ENCODE measurements at places on chromosomes 2 and 18.

DNA sequence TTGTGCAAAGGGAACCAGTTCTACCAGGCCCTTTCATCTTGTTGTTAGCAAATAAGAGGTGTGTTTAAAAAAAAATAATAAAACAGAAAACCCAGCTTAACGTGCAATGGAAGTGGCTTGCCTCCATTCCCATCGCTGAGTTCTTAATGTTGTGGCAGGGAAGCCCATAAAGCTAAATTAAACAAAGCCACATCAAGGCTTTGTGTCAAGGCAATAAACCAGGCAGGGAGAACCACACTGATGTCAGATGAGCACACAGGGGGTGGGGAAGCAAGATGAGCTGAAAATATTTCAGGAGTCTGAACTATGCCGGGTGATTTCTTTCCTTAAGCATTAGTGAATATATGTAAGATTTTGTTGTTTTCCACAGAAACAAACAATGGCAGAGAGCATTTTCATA, 73.5 kb downstream of the PHLPP1 start:
- no peak for ATAC-seq

DNA sequence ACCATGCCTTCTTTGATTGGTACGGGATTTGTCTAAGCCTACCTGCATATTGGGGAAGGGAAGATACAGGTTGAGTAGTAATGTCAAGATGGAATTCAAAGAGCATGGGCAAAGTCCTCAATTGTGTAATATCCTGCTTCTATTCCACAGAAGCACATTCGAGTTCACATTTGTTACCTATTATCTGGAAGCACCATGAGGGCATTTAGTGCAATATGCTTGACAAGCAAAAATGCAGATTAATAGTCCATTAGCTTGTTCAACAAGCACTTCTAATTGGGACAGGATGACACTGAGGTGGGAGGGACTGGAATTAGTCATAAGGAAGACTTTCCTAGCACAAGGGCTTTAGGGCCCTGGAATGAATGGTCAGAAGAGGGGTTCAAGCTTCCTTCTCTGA, 40.5 kb downstream of the MYO5B start:
- ATAC-seq = no peak

DNA sequence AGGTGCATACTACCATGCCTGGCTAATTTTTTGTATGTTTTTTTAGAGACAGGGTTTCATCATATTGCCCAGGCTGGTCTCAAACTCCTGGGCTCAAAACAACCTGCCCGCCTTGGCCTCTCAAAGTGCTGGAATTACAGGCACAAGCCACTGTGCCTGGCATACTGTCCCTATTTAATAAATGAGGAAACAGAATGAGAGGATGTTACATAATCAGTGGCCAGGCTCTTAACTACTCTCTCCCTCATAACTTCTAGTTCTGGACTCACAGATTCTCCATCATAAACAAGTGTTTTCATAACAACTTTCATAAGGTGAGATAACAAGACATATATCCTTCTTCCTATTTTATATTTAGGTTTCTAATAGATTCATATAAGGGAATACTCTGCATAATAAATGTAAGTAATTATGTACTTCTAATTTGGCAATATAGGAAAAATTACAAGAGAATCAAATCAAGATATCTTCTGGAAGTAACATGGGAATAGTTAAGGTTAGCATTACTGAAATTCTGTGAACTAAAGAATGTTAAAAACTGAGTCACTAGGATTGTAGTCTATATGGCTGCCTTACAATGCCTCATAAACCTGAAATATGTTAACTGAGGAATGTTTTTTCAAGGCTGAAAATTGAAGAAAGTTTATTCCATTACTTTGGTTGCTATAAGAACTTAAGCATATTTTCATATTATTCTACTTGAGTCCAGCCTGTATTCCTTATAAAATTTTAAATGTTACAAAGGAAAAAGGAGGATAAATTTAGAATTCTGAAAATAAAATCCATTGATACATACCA, 71.3 kb downstream of the SLC25A12 start:
- ATAC-seq = no peak

- ATAC-seq = no peak
Measured at GRCh38 chr2:28661589-28662001, 90.0 kb upstream of the PPP1CB start.

GRCh38 chr18:55421615-55422419, 166.2 kb downstream of the TCF4 start:
- no peak for ATAC-seq

DNA sequence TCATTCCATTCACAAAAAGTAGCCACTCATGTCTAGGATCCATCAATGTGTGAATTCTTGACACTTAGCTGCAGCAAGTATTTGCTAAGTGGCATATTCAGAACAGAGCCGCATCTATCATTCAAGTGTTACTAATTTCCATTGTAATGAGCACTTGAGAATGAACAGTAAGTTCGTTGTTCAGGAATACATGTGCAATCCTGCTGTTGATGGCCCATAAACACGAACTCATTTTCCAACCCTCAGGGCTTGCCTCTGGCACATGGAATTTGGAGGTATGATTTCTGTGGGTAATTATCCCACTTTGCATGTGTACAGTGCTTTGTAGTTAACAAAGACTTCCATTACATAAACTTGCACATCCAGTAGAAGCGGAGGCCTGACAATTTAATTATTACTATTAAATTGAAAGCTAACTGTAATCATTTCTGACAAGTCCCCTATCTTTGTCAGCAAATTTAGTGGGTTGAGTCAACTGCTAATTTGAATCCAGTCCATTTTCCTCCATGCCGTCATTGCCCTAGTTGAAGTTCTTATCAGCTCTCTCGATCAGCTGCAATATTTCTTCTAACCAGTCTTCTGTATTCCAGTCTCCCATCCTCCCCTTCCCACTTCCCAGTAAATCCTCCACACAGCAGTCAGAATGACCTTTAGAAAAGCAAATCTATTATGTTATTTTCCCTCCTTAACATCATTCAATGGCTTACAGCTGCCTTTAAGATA, 116.0 kb upstream of the AQP4 start:
- no peak for ATAC-seq

- no peak for ATAC-seq
Measured at GRCh38 chr2:52414561-52415295, 1352.9 kb upstream of the CHAC2 start.

GRCh38 chr2:30639836-30640235, 167.4 kb downstream of the CAPN13 start:
- ATAC-seq = no peak

- no peak for ATAC-seq
Measured at GRCh38 chr18:25231327-25231691, 120.7 kb downstream of the ZNF521 start.

DNA sequence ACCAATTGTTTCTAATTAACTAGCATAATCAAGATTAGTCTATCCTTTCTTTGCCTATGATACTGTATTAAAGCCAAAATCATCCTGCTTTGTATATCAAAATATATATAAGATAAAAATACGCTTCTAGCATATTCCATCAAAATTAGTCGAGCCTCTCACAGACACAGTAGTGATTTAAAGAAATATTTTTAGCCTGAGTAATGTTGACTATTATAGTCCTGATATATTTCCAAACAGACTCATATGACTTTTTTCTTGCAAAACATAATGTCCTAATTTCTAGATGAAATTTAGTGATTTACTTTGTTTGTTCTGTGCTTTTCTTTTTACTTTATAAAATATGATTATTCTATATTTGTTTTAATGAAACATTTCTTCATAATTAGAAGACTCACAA, 30.9 kb downstream of the FAP start:
- ATAC-seq = no peak

DNA sequence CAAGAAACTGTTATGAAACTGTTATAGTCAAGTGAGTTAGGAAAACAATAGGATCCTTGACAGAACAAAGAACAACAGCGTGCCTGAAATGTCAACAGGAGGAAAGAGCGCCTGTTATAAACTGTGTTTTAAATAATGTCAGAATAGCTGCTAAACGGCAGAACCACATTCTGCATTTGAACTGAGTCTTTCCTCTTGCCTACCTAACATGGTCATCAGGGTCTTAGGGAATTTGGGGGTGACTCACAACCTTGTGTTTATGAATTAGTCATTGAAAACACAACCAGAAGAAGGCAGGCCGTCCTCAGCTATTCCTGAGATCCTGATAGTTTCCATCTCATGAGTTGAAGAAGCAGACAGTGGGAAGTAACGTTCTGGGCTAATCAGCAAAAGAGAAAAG, 222.0 kb upstream of the FN1 start:
- no peak for ATAC-seq

DNA sequence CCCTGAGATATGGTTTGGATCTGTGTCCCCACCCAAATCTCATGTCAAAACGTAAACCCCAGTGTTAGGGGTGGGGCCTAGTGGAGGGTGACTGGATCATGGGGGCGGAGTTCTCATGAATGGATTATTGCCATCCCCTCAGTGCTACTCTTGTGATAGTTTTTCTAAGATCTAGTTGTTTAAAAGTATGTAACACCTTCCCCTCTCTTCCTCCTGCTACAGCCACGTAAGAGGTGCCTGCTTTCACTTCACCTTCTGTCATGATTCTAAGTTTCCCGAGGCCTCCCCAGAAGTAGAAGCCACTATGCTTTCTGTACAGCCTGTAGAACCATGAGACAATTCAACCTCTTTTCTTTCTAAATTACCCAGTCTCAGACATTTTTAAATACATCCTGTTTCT, 16.9 kb downstream of the PUM2 start:
- peak; percentile 86 for ATAC-seq

GRCh38 chr18:2642771-2643170, 12.8 kb upstream of the SMCHD1 start:
- no peak for ATAC-seq

DNA sequence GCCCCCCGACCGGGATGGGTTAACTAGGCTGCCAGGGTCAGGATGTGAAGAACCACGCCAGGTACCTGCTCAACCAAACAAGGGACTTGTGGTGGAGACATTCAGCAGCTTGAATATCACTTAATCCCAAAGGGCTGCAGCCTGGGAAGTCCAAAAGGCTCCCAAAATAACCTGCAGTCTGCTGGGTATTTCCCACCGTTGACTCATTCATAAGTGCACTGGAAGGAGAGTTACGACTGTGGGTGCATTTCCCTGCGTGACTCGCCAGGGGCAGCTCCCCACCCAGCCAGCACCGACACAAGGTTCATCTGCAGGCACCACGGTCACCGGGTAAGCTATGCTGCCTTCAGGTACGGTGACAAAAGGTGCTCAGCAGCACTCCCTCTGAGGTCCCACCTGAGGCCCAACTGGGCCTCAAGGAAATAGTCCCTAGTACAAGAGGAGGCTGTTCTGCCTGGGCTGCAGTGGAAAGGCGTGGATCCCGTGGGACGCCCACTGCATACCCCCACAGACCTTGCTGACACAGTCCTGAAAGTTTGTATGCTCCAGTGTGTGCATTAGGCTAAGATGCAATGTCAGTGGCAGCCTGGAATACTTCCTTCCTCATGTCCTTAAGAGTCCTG, 86.5 kb downstream of the UXS1 start:
- peak; percentile 87 for ATAC-seq

DNA sequence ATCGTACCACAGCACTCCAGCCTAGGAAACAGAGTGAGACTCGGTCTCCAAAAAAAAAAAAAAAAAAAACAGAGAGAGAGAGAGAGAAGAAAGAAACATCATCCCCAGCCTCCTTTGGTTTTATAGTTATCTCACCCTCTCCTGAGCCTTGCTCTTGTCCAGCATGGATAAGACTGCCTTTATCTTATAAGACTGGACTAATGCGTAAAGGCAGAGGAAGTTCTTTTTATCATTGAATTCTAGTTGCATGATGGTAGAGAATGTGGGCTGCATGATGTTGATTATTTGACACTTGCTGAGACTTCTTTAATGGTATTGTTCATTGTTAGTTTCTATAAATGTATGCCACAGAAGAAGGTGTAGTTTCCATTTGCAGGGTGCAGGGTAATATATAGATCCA, 124.4 kb downstream of the ZBTB7C start:
- no peak for ATAC-seq

GRCh38 chr2:196473617-196474016, 165.9 kb upstream of the CCDC150 start:
- no peak for ATAC-seq

GRCh38 chr2:95320986-95321767, 24.0 kb downstream of the KCNIP3 start:
- no peak for ATAC-seq

DNA sequence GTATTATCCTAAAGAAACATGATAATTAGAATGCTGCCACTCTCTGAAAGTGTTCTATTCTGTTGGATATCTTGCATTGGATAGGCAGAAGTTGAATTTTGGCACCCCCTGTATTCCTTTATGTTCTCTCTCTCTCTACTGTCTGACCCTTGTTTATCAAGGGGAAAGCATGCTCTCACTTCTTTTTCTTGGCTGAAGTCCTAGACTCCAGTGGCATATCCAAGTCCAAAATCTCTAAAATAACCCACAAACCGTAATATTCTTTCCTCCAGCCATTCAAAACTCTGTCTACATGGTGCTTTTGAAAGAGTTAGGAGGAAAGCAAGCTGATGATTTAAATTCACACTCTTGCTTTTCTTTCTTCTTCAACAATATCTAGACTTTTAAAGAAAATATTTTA, 669.7 kb downstream of the TDRD15 start:
- ATAC-seq = no peak

DNA sequence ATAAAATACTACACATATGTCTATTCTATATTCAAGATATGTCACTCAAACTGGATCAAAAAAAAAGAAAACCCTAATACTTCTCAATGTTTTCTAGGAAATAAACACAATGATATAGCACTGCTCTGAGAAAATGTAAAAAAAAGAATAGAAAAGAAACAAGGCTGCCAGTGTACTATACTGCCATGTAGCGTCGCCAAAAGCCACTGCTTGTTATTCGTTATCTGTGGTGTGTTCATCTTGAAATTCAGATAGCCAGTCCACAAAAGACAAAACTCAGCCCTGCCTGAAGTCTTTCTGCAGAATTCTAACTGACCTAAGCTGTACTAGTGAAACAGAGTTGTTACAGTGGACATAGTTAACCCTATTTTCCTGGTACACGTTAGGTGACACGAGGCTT, 12.2 kb upstream of the YPEL5 start:
- ATAC-seq = no peak

- ATAC-seq = no peak
Measured at GRCh38 chr2:30481323-30481800, 34.3 kb downstream of the LCLAT1 start.

All from stimulated activated memory B cell treated with anti-CD40 and anti-IgM and Interleukin-4, amounts not matched to agents 10 μg/mL and 1 μg/mL and 100 μg/mL, for 72 hours (primary cell).